CD4-positive, alpha-beta T cell treated with Interleukin-21 for 1 hour (primary cell): ENCODE measurements at places on chromosomes 5 and 9.

GRCh38 chr9:106675780-106676179 is 187.2 kb upstream of the ZNF462 start:
- DNase-seq, result no peak

DNA sequence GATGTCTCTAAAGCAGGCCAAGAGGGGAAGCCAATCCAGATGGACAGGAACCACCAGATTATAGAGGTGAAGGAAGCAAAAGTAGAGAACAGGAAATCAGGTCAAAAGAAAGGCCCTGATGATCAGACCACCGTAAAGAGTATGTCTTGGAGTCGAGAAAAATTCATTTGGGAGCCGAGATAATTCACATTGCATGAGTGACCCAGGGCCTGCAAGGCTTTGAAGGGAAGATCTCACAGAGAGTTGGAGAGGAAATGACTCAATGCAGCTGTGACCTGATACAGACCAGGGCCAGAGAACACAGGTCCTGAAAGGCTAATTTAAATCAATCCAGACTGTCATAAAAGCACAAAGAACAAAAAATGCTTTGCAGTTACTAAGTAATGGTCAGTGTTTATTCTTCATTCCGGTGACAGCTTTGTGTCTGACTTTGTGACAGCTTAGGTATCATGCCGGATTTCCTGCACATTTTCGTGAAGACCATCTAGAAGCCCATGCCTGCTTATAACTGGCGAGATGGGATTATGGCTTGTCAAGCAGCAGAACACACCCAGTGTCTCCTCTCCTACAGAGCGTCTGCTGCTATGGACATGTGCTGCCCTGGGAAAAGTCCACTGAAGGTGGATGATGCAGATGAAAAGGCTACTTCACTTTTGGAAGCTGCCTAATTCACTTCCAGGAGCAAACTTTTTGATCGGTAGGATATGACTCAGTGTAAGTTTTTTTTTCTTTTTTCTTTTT is 5.8 kb upstream of the ACTBL2 start:
- no peak for DNase-seq

DNA sequence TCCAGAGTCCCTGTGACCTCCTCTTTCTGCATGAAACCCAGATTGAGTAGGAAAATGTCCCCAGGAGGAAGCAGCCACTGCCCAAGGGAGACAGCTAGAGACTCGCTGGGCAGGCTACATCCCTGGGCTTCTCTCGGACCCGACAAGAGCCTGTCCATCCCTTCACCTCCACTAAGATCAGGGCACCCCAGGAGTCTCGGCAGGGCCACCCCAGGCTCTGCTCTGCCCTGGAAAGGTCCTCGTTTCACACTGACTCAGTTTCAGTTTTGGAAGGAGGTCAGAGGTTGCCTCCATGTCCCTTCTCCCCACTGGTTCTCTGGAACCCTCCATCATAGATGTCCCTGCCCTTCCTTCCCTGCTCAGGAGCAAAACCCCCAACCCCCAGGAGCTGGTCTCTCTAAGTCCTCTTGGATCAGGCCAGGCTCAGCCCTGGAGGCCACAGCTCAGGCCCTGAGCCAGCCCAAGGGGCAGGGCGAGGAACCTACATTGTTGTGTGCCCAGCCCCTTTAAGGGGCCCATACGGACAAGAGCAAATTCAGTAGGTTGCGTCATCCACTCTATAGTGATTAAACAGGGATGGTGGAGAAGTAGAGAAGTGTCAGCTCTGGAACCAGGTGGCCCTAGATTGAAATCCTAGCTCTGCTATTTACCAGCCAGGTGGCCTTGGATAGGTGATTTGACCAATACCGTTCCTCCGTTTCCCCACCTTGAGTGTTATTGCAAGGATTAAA is 37.4 kb downstream of the C9orf50 start:
- no peak for DNase-seq

DNA sequence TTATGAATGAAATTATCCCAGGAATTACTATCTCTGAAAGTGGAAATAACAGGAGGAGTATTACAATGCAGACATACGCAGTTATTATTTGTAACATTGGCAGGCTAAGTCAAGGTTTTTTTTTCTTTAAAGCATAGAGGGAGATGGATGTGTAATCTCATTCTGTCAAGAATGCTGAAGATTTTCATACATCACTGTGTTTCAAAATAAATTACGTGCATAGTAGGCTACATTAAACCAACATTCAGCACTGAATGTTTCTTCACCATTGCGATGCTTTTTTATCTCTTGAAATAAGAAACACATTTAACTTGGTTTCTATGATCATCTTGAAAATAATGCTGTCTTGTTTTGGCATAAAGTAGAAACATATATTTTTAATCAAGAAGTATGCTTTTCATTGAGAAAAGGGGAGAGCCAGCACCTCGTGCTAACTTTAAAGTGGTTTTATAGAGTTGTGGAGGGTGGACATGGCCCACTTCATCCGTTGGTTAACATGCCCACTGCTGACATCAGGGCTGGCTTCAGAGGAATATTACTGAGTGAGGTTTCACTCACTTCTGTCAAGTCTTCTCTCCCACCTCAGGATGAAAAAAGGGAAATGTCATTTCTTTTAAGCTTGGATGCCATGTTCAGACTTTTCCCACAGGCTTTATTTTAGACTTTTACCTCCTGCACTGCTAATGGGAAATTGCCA is 203.6 kb upstream of the MEF2C start:
- DNase-seq, result no peak

DNA sequence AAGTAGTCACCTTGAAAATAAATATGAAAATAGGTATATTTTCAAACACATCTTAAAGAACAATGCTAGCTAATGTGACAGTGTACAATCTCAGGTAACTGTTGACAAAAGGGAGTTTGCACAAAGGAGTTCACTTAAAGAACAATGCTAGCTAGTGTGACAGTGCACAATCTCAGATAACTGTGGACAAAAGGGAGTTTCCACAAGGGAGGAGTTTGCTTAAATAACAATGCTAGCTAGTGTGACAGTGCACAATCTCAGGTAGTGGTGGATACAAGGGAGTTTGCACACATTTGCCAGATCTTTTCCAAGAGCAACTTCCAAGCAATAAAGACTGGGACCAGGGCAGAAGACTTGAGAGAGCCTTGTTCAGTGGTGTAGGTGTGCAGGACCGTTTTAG is 442.9 kb upstream of the FTMT start:
- no peak for DNase-seq

GRCh38 chr9:19812194-19812593 is 23.4 kb upstream of the SLC24A2 start:
- no peak for DNase-seq

DNA sequence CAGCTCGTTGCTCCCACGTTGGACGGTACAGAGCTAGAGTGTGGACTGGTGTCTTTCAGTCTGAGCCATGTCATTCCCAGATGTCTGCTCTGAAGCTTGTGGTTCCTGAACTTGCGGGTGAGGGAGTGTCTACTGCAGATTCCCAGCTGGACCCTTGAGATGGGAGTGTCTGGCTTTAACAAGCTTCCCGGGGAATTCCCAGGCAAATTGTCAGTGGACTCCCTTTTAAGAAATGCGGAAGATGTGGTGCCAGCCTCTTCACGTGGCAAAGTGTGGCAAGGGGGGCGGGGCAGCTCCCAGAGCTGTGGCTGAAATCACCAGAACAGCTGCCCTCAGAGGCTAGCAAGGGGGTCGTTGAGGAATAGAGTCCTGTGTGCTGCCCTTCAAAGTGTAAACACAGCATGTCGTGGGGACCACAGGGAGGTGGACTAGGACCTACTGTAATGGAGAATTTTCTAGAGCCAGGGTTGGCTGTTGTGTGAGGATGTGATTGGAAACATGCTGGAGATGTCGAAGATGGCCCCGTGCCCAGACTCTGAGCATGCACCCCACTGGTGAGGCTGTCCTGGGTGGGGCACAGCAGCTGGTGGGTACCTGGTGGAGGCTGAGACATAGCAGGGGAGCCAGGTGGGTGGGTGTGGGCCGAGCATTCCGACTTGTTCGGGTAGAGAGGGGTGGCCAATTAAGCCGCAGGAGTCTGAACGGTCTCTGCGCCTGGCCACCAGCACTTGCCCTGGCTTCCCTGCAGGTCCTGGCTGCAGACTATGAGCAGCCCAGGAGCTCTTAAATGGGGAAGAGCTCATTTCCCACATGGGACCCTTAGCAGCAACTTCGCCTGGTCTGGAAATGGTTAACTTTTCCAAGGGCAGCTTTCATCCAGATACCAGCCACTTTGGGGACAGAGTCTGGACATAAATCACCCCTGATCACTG is 37.4 kb downstream of the PRRX2 start:
- no peak for DNase-seq

- no peak for DNase-seq
Measured at GRCh38 chr9:128917151-128917849, 3.5 kb upstream of the PHYHD1 start.

- no peak for DNase-seq
Measured at GRCh38 chr5:73392775-73393174, 55.8 kb downstream of the FOXD1 start.

GRCh38 chr5:146079695-146080373 is 25.5 kb downstream of the PLAC8L1 start:
- DNase-seq, result peak; percentile 4

DNA sequence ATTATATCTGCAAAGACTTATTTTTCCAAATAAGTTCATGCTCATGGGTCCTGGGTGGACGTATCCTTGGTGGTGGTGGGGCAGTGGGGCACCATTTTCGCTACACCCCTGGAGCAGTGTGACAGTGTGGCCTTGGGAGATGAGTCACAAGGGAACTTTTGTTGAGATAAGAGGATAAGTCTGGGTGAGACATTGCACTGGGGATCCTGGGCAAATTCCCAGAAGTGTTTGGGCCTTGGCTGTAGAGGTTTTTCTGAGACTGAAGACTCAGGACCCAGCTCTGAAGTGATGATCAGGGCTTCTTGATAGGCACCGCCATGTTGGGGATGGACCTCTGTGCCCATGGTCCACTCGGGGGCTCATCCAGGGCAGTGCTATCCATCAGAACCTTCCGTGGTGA is 149.4 kb downstream of the MACROH2A1 start:
- DNase-seq, result no peak
